ENCODE measurements at places on chromosomes 12 and 14. TPM values are rescaled to one million over a fixed set of nuclear protein-coding genes. Genes with fewer than 3 reads are reported as not detected.

JAG2 gene
- 3.8 TPM for total RNA-seq

SOAT2 gene
- total RNA-seq, result 0.98 TPM

PLEKHG7 gene
- 0.65 TPM for total RNA-seq

- H3K4me3 ChIP-seq, result no peak overlapping the region
- no peaks in the 10 kb centered on the region for H3K27me3 ChIP-seq
- H3K27ac ChIP-seq, result peak overlapping the region; percentile 84
Measured at GRCh38 chr14:68779761-68780323, 13.0 kb downstream of the ZFP36L1 start.

DNA sequence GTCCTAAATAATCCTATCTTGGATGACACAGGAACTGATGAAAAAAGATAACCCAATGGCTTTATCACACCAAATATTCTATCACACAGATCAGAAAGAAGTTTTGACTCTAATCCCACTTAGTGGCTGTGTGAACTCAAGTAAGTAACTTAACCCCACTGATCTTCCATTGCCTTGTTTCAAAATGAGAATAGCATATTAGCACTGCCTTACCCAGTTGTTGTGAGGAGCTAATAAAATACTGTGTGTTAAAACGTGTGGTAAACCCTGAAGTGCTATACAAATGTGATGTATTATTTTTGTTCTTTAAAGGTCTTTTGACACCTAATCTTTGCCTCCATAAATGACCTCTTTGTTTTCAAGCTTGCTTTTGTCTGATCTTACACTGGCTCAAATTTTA is 60.9 kb upstream of the ARID2 start:
- DNase-seq, result no peak
- H3K4me3 ChIP-seq, result no peak overlapping the region
- H3K36me3 ChIP-seq, result no peaks in the 10 kb centered on the region
- no peaks in the 10 kb centered on the region for H3K27me3 ChIP-seq

DNA sequence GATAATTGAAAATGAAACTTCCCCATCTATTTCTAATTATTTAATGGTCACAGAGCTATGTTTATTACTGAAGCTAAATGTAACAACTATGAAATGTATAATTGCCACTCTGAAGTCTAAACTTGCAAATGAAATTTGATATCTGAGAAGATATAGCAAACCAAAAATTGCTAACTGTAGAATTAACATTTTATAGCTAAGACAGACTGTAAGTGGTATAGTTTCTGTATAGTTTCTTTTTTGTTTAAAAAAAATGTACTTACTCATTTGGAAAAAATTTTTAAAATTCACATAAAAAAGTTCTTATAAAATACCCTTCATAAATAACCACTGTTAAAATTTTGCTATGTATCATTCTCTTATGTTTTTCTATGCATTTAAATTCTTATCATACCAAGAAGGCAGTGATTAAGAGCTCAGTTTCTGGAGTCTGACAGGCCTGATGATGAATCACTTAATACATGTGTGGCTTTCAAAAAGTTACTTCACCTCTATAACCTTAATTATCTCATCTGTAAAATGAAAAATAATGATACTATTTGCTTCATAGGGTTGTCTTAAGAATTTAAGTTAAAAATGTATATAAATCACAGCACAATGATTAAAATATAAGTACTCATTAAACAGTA is 214.7 kb upstream of the GARIN2 start:
- no peaks in the 10 kb centered on the region for H3K36me3 ChIP-seq
- H3K4me3 ChIP-seq, result no peak overlapping the region
- no peak for DNase-seq
- H3K4me1 ChIP-seq, result no peaks in the 10 kb centered on the region

DNA sequence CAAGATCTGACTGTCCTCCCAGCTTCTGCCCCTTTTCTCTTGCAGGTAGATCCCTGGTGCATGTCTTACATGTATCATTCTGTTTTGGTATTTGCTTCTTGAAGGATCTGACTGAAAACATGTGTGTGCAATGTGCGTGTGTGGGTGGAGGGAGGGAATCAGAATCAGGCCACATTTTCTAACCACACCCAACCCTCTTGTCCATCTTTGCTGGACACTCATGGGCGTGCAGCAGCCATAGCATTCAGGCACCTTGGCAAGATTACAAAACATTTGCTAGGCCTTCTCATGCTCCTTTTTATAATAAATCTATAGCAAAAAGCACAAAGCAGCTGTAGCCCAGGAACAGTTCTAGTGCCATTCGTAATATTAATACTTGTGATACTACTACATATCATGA is 233.6 kb upstream of the E2F7 start:
- no peaks in the 10 kb centered on the region for H3K4me1 ChIP-seq
- DNase-seq, result no peak
- H3K27ac ChIP-seq, result no peak overlapping the region
- H3K27me3 ChIP-seq, result peaks cover 3% of the 10 kb centered on the region

GRCh38 chr12:86104087-86104486 is 152.1 kb downstream of the MGAT4C start:
- peaks cover 1% of the 10 kb centered on the region for H3K4me1 ChIP-seq
- H3K27me3 ChIP-seq, result no peaks in the 10 kb centered on the region
- H3K27ac ChIP-seq, result no peak overlapping the region
- H3K4me3 ChIP-seq, result no peak overlapping the region
- no peaks in the 10 kb centered on the region for H3K36me3 ChIP-seq

DNA sequence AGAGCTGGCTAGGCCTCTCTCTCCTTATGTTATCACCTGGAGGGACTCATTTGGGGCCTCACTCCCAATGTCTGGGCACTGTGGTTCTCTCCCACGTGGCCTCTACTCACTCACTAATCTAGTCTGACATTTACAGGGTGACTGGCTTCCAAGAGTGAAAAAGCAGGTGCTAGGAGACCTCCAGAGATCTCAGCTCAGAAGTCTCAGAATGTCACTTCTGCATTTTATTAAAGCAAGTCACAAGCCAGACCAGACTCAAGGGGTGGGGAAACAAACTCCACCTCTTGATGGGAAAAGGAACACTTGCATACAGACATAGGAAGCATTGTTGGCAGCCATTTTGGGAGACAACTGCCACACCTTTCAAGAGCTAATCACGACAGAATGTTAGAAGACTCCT is 175.9 kb downstream of the MON2 start:
- no peak overlapping the region for H3K4me3 ChIP-seq
- no peaks in the 10 kb centered on the region for H3K4me1 ChIP-seq

DNA sequence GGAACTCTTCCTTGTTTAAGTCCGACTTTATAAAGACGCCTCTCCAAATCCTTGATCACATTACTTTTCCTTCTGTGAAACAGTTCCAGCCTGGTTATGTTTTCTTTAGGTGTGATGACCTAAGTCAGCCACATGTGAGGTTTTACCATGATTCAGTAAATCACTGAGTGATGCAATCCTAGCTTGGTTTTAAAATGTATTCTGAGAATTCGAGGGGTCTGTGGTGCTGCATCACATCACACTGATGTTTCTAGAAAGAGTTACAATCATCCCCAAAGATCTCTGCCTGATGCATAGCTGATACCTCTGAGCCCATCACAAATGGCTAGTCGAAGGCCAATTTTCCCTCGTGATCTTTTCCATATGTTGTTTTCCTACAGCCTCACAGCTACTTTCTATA is 152.7 kb downstream of the ANO2 start:
- H3K4me1 ChIP-seq, result no peaks in the 10 kb centered on the region
- peaks cover 38% of the 10 kb centered on the region for H3K27me3 ChIP-seq
- H3K27ac ChIP-seq, result no peak overlapping the region
- no peaks in the 10 kb centered on the region for H3K36me3 ChIP-seq
- no peak for DNase-seq

- DNase-seq, result no peak
Measured at GRCh38 chr14:101101456-101102056, 198.0 kb upstream of the RTL1 start.

- H3K4me1 ChIP-seq, result peaks cover 12% of the 10 kb centered on the region
- no peak overlapping the region for H3K27ac ChIP-seq
- no peak for DNase-seq
- H3K36me3 ChIP-seq, result no peaks in the 10 kb centered on the region
Measured at GRCh38 chr12:106897082-106897481, 58.6 kb upstream of the TMEM263 start.

GRCh38 chr12:124520265-124520701 is 47.1 kb downstream of the NCOR2 start:
- H3K4me1 ChIP-seq, result peaks cover 17% of the 10 kb centered on the region
- H3K4me3 ChIP-seq, result no peak overlapping the region
- DNase-seq, result no peak
- H3K27me3 ChIP-seq, result no peaks in the 10 kb centered on the region
- H3K36me3 ChIP-seq, result peaks cover 8% of the 10 kb centered on the region

GRCh38 chr12:59066445-59066844 is 146.1 kb upstream of the LRIG3 start:
- peaks cover 18% of the 10 kb centered on the region for H3K4me1 ChIP-seq
- H3K36me3 ChIP-seq, result no peaks in the 10 kb centered on the region
- no peaks in the 10 kb centered on the region for H3K27me3 ChIP-seq
- no peak for DNase-seq
- no peak overlapping the region for H3K4me3 ChIP-seq
- no peak overlapping the region for H3K27ac ChIP-seq

All from progenitor cell of endocrine pancreas (in vitro differentiated cells).